Stimulated activated CD4-positive, alpha-beta T cell treated with anti-CD3 and anti-CD28 coated beads, TNF-alpha, amount 100 ng/mL, for 24 hours (primary cell): ENCODE measurements at places on chromosomes 5 and 9.

DNA sequence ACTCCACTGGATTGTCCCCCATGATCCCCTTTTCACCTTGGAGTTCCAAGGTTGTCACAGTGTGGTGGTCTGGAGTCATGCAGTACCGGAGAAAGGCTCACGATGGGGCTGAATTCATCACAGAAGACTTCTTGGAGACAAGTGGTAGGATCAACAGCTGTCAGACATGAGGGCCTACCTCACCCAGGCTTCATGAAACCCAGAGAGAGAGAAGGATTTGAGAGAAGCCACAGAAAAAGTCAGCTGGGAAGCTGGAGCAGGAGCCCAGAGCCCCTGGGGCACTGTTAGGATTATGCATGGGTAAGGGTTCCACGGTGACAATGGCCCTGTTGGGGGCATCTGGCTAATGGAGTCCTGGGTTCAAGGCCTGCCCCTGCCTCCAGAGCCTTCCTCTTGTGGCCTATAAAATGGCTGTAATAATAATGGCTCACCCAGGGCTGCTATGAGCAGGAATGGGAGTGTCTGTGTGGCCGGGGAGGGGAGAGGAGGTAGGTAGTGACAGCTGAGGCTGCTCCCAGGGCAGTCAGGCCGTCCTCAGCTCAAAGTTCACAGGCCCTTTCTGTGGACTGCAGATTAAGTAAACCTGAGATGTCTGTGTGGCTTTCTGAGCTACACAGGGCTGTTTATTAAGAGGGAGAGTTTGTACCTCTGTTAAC, 910 bp downstream of the TRIM14 start:
- peak; percentile 33 for DNase-seq

DNA sequence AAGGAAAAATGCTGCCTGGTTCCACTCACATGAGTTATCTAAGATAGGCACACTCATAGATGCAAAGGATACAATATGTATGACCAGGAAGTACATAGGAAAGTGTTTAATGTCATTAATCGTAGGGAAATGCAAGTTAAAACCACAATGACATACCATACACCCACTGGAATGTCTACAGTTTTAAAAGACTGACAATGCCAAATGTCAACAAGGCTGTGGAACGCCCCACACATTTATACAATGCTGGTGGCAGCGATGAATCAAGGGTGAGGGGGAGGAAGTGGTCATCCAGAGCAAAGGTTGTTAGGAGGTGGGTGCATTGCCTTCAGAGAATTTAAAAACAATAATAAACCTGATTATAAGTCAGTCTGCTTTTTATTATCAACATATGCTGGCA, 437.8 kb downstream of the ARHGEF28 start:
- no peak for DNase-seq

DNA sequence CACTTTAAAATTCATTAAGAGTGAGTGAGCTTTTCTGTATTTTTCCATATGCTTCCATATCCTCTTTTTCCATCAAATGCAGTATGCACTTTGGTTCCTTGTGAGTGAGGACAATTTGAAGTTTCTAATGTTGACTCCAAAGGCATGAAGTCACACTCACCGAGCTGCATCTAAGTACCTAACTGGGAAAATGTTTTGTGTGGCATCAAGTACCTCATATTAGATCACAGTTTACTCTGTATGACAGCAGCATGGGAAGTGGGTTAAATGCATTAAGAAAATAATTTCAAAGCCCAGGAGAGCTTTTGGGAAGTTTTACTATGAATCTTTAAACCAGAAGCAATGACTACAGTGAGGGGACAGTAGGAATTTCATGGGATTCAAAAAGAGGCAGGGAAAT, 207.0 kb downstream of the EFNA5 start:
- DNase-seq = no peak

GRCh38 chr9:89888677-89889076, 283.9 kb downstream of the GADD45G start:
- no peak for DNase-seq

DNA sequence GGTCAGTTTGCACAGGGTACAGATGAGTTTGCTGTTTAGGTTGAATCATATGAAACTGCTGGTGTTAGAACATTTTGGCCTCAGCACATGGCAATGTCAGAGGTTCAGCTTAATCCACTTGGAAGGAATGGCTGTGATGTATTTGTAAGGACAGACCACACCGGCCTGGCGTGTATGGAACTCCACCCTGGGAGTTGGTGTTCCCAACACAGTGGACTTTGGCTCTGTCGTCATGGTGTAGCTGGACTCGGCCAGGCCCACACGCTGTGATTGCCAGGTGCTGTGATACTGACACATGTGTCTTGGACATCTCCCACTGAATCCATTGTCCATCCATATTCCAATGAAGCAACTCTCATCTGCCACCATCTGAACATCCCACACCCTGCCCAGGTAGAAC, 90.3 kb downstream of the ZNF618 start:
- DNase-seq = no peak

DNA sequence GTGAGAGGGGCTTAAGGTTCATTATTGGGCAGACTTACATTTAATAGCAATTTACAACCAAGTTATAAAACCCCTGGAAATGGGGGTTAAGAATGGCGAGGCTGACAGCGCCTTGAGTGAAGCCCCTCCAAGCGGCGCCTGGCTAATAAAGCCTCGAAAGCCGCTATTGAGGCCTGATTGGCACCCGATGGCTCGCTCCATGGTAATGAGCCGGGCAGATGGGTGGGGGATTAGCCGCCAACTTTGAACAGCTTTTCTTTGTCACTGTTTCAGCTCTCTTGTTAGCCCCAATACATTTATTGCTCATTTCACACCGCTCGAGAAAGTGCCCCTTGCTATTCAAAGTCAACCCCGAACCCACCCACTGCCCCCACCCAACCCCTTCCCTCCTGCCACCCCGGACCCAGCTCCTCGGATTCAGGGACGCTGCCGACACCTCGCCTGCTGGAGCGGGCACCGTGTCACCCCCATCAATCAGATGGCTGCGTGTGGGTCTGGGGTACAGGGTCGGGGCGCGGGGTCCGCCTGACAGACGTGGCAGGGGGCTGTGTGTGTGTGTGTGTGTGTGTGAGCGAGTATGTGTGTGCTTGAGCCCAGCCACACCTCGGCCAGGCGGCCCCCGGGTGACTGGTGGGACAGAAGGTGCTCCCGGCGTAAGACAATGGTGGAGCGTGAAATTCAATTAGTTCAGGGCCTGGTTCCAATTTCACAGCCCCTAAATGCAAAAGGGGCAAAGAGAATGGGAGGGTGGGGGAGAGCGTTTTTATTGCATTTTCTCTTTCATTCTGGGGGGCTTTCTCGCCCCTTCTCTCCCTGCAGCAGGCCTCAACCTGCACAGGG, 34.2 kb downstream of the ASS1 start:
- DNase-seq = no peak

DNA sequence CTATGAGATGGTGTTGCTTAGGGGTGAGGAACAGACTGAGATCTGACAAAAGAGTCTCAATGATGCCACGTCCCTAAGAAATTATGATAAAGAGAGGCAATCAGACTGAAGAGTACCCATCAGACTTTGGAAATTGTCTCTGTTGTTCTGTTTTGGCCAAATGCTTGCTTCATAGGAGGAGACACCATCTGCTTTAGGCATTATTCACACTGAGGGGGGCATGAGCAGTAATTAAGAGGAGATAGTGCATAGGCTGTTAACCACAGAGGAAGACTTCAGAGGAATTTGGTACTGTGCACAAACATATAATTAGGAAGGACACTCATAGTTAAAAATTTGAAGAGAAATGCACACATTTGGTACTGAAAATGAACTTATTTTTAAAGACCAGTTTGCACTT, 190.7 kb downstream of the FAM170A start:
- DNase-seq = no peak

DNA sequence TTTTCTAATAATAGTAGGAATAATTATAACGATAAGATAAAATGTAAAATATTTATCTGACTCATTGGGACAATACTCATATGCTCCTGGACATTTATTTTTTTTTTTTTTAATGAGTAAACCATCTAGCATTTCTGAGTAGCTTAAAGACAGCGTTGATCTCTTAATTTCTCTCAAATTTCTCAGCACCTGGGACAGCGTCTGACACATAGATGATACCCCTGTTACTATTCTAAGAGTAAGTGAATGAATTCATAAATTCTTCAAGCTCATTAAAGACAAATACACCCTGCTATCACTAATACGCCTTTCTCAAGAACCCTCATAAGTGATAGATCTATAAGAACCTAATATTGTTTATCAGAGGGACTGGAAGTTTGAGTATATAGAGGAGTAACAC, 12.0 kb upstream of the HTR4 start:
- DNase-seq = no peak

DNA sequence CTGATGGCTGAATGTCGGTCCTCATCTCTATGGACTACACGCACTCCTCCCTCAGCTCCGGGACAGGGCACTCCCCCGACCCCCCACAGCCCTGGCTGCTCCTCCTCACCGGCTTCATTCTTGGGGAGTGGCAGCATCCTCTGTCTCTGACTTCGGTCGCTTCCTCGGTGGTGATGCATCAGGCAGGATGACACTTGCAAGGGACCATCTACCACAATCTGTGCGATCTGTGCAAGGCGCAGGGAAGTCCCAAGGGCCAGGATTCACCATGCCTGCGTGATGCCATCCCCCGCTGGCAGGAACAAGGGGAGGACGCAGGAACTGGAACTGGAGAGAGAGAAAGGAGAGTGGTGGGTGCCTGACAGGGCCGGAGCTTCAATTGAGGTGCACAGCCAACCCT, 2.2 kb upstream of the CACNA1B start:
- DNase-seq = no peak

DNA sequence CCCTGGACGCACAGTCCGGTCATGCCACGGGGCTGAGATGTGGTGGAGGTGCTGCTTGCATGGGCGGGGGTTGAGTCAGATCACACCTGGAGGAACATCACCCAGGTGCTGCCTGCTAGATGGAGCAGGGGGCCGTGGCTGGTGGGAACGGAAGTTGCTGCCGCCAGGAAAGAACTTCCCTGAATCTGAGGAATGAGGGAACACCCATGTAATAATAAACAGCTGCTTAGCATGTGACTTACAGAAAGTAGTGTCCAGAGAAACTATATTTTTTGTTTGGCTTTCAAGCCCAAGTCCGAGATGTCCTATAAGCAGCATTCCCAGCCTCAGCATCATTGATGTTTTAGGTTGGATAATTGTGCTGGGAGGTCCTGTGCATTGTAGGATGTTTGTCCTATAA, 27.1 kb upstream of the FAM240B start:
- DNase-seq = no peak

DNA sequence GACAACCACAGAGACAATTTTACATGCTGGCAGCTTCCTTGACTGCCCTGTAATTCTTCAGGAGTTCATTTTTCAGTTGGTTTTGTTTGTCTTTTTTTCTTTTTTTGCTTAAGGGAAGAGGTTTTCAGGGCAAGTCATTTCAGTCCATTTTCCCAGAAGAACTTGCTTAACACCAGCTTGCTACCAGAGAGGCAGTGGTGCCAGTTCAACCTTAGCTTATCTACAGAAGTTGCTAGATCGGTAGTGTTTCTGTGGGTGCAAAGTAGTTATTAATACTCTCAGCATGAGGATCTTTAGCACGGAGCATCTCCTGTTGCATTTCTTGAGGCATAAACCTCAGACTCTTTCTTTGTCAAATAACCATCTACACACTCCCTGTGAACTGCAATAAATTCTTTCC, 1.1 kb downstream of the SPEF2 start:
- DNase-seq = no peak
